ENCODE measurements at places on chromosomes 13 and 19.

GRCh38 chr19:20247016-20247683 is 80.1 kb downstream of the ZNF486 start:
- no peak for DNase-seq

DNA sequence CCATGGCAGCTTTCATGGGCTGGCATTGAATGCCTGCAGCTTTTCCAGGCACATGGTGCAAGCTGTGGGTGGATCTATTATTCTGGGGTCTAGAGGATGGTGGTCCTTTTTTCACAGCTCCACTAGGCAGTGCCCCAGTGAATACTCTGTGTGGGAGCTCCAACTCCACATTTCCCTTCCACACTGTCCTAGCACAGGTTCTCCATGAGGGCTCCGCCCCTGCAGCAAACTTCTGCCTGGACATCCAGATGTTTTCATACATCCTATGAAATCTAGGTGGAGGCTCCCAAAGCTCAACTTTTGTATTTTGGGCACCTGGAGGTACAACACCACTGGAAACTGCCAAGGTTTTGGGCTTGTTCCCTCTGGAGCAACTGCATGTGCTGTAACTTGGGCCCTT is 450.6 kb downstream of the LMO7 start:
- peak; percentile 0 for DNase-seq

- DNase-seq = no peak
These were observed 43.0 kb downstream of the CARS2 start for GRCh38 chr13:110662777-110663443.

DNA sequence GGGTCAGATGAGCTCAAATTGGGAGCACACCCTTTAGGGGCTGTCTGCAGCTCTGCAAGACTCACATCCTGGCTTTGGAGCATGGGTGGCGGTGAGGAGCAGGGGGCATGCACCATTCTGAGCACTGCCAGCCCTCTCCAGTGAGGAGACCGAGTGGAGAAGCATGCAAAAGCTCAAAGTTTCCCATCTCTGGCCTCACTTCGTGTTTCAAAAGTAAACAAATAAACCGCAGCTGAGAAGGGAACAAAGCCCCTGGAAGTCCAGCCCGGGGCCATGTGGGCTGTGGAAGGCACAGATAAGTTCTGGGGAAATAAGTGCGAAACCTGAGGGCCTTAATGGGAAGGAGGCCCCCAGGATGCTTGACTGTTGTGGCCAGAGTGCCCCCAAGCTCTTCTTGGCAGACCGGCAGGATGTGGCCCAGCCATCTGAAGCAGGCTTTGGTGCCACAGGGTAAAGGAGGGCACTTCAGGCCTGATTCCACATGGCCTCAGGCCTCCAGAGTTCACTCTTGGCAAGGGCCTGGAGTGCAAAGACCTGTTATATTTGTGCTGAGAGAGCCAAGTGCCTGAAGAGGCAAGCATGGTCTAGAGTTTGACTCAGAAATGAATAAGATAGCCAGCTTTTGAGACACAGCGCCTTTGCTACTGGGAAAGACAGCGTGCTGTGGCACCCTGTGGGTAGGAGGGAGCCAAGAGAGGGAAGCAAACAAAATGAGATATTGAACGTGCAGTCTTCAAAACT is 1.2 kb downstream of the MEDAG start:
- no peak for DNase-seq

- peak; percentile 77 for DNase-seq
These were observed 13.0 kb downstream of the PGLYRP1 start for GRCh38 chr19:46009530-46010510.

DNA sequence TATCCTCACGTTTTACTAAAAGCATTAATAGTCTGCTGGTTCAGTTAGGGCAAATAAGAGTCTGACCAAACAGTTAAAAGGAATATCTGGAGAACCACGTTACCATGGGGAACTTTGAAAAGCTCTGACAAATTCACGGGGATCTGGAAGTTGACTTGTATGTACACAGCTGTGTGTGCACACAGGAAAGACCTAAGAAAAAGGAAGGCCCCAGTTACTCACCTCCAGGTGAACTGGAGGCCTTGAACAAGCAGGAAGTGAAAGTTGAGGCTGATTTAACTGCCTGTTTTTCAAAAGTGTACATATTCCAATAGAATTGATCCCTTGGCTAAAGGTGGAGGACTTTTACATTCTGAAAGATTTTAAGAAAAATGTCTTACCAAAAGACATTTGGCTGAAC is 1891.6 kb upstream of the PCDH20 start:
- DNase-seq = no peak

- peak; percentile 94 for DNase-seq
These were observed 5.5 kb upstream of the ACP7 start for GRCh38 chr19:39078436-39079200.

Measured in brain microvascular endothelial cell (primary cell).